ENCODE measurements at places on chromosomes 5 and 9.

DNA sequence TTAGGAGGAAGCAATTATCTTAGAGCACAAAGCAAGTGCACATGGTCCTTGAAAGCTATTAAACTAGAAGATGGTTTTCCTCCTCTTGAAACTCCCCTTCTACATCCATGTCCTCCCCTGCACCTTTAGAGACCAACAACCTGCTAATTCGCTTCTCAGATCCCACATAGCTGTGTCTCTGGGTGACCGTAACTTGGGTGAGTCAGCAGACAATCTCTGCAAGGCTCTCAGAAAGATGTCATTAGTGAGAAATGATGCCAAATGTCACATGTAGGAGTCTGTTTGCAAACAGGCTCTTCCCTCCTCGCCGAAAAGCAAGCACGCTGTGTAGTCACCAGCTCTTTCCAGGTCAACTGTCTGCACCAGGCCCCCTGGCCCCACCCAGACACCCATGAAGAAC is 291.8 kb downstream of the SLIT3 start:
- no peak for DNase-seq

DNA sequence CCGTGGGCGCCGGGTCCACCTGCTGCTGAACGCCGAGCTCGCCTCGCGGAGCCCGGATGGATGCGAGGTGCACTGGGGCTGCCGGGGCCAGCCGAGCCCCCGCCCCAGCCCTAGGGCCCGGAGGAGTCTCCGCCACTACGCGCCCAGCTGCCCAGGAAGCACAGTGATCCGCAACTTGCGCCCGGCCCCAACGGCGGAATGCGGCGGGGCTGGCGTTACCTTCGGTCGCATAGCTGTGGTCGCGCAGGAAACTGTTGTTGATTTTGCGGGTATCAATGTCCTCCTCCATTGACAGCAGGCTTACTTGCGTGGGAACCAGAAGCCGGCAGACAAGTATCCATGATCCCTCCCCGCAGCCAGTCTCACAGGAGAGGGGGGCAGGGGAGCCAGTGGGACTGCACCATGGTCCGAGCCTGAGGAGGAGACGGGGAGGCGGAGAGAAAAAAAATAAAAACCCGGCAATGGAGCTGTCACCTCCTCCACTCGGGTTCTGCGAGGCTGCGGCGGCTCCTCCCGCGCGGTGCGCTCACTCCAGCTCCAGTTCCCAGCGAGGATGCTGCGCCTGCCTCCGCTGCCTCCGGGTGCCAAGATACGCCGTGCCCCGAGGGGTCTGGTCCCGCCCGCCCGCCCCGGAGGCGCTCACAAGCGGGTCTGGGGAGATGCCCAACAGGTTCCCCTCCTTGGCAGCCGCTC is 628 bp downstream of the PPP2R2B start:
- DNase-seq = peak; percentile 45

GRCh38 chr5:91139572-91140200 is 243.4 kb downstream of the ARRDC3 start:
- no peak for DNase-seq

GRCh38 chr9:116280529-116280928 is 126.9 kb downstream of the PAPPA start:
- no peak for DNase-seq

GRCh38 chr5:23223846-23224245 is 283.6 kb upstream of the PRDM9 start:
- no peak for DNase-seq

- DNase-seq = peak; percentile 69
Measured at GRCh38 chr5:142109331-142110045, 909 bp downstream of the NDFIP1 start.

DNA sequence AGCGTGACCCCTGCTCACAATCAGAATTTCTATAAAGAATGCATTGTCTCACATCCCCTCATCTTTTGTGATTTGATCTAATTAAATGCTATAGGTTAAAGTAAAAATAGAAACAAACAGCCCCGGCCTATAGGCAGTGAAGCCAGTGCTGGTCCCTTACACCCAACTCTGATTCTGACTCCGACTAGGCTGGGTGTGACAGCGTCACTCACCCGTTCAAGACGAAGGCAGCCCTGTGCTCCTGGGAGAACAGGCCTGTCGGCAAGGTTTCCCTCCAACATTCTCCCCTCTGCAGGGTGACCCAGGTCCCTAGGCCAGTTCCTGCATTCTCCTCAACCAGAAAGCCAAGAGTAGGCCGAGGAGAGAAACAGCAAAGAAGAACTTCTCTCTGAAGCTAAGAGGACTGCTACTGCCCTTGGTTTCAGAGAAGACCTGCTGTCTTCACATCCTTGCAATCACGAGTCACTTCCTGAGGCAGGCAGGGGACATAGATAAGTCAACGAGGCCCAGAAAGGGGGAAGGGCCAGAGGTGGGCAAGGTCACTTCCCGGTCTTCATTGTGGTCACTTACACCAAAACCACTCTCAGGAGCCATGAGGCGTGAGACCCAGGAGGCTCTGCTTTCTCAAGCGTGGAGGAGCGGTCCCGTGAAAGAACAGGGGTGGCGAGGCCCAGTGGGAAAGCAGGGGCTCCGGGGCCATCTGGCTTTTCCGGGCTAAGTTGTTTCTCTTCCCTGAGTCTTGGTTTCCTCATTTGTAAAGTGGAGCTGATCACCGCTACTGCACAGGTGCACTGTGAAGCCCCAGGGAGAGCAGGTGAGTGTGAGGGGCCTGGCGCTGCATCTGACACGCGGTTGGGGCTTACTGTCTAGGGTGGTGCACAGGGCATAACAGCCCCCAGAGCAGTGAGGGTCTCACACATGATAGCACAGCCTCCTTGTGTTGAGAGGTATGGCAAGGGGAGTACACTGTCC is 200.8 kb downstream of the CRB2 start:
- no peak for DNase-seq

DNA sequence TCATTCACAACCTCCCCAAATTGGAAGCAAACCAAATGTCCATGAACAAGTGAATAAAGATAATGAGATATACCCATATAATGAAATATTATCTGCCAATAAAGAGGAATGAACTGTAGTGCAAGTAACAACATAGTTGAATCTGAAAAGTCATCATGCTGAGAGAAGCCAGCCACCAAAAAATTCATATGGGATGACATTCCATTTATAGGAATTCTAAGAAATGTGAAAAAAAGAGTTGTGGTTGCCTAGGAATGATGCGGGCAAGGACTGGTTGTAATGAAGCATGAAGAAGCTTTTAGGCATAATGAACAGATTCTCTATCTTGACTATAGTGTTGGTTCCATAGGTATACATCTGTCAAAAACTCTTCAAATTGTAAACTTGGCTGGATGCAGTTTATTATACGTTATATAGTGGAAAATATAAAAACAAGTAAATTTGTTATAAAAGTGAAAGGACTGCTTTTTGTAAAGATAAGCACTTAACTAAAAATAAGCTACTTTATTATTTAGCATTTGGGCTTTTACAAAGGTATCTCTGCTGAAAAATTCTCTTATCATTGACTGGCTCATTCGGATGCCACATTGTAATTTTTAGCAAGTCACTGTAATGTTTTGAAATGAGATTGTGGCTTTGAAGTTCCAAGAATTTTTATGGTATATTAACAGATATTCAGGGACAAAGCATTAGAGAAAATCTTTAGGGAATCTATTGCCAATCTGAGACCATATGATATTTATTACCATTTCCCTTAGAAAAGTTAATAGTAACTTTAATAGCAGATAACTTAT is 21.2 kb upstream of the TTC23L start:
- DNase-seq = no peak

- no peak for DNase-seq
Measured at GRCh38 chr9:113912816-113913215, 36.7 kb downstream of the ZNF618 start.

- DNase-seq = no peak
Measured at GRCh38 chr9:75624998-75625397, 265.5 kb upstream of the PCSK5 start.

DNA sequence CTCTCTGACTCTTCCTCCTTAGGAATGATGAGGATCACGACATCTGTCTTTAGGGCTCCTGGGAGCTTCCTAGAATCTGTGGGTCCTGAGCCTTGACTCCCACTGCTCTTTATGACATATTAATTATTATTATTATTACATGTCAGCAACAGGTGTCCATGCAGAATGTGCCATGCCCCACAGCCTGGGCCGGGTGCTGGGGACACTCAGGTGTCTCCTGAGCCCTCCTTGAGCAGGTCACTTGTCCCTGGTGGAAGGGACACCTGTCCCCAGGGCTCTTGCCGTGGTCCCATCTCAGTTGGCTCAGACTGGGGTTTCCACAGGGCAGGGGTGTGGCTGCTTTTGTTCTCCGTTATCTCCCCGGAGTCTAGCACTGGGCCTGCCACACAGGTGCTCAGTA is 34.2 kb downstream of the PTGES start:
- no peak for DNase-seq

DNA sequence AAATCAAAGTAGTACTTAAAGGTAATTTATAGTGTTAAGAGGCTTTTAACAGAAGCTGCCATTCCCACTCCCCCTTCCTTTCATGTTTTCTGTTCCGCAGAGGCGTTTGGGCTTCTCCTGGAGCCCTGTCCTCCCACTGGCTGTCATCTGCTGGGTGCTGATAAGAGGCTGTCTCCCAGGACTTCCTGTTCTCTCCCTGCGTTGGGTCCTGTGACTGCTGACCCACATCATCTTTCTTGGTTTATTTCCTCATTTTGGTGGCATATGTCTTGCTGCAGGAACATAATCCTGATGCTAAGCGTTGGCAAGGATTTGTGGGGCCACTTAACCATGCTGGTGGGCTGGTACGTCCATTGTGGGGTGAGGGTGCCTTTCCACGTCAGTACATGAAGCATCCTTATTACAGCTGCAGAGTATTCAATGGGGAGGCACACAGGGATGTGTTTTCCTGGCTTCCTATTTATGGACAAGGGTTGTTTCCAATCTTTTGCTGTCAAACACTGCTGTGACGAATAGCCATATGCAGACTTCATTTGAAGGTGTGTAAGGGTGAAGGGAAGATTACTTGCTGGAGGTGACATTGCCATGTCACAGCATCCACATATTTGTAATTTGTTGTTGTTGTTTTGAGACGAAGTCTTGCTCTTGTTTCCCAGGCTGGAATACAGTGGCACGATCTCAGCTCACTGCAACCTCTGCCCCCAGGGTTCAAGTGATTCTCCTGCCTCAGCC is 22.3 kb upstream of the RNF130 start:
- DNase-seq = no peak

DNA sequence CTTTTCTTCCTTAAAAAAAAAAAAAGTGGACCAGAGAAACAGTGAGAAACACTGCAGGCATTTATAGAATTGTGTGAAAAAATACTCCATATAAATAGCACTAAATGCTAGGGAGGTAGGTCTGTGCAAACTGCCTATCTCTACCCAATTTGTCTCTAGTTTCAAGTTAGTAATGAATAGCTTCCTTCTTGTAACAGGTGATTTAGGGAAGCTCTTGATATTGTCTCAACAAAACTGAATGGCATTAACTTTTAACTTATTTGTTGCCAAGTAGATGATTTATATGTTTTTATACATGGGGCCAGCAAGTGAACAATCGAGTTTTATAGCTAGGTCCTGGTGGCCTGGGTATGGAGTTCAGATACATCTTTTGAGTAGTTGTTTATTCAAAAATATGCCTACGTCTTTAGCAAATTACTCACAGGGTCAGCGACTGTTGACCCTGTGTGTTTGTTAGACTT is 283.6 kb downstream of the NR3C1 start:
- no peak for DNase-seq

GRCh38 chr5:140588311-140589070 is 23.9 kb downstream of the SLC35A4 start:
- DNase-seq = no peak

- DNase-seq = no peak
Measured at GRCh38 chr9:79768194-79768593, 196.4 kb downstream of the TLE4 start.

- DNase-seq = no peak
Measured at GRCh38 chr5:1747079-1747802, 52.4 kb downstream of the MRPL36 start.

GRCh38 chr5:128199104-128199503 is 115.5 kb downstream of the SLC12A2 start:
- DNase-seq = no peak

DNA sequence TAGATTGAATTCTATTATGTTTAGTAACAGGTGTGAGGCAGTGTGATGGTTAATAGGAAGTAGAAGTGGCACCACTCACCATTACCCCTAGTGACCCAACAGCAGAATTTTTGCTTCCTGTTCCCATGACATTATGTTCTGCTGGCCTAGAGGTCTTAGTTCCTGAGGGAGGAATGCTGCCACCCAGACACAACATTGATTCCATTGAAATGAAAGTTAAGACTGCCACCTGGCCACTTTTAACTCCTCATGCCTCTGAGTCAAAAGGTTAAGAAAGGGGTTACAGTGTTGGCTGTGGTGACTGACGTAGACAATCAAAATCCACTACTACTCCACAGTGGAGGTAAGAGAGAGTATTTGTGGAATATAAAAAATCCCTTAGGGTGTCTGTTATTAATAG is 218.9 kb upstream of the NMUR2 start:
- DNase-seq = no peak

DNA sequence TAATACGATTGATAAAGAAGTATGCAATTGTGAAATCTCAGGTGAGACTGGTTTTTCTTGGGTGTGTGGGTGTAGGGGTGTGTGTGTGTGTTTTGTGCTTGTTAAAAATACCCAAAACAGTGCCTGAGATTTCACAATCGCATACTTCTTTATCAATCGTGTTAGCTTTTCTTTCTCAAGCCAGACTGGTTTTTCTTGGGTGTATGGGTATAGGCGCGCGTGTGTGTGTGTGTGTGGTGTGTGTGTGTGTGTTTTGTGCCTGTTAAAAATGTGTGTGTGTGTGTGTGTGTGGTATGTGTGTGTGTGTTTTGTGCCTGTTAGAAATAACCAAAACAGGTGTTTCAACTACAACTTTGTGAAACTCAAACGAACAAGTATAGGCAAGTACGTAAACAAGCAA is 53.7 kb downstream of the CERT1 start:
- DNase-seq = no peak

- DNase-seq = no peak
Measured at GRCh38 chr9:38732885-38733284, 13.0 kb upstream of the FAM240B start.

All from activated CD8-positive, alpha-beta T cell treated with anti-CD3 and anti-CD28 coated beads for 36 hours (primary cell).